ENCODE measurements at places on chromosomes 13 and 19. TPM values are rescaled to one million over a fixed set of nuclear protein-coding genes. Genes with fewer than 3 reads are reported as not detected.
A peak's percentile ranks its signal among the peaks of the same experiment; 100 is the strongest.

DNA sequence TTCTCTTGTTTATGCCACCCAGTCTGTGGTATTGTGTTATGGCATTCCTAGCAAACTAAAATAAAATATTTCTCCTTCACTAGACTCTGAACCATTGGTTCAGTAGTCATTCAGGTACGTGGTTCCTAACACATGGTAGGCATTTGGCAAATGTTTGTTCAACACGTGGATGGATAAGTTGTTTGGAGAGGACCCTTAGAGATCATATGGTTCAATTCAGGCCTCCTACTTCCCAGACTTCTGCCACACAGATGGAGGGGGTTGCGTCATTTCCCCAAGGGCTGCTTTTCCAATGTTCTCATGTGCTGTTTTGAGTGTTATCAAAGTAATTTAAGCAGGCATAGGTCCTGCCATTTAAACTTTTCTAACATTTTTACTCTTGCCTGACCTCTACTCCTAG, 6.7 kb downstream of the CXCL17 start:
- peaks cover 36% of the 10 kb centered on the region for H3K4me1 ChIP-seq
- H3K4me3 ChIP-seq, result no peak overlapping the region
- peaks cover 7% of the 10 kb centered on the region for H3K36me3 ChIP-seq
- H3K27me3 ChIP-seq, result no peaks in the 10 kb centered on the region
- no peak overlapping the region for H3K27ac ChIP-seq

GRCh38 chr13:42223681-42224080, 48.3 kb upstream of the AKAP11 start:
- H3K27ac ChIP-seq, result no peak overlapping the region
- no peak for DNase-seq
- H3K4me1 ChIP-seq, result no peaks in the 10 kb centered on the region
- H3K4me3 ChIP-seq, result no peak overlapping the region

Gene CHMP2A
- total RNA-seq, result 168 TPM

Gene SLC25A30
- 16.6 TPM for total RNA-seq

GRCh38 chr13:89554801-89555200, 1792.7 kb upstream of the MIR17HG start:
- no peak overlapping the region for H3K4me3 ChIP-seq
- no peaks in the 10 kb centered on the region for H3K4me1 ChIP-seq
- no peaks in the 10 kb centered on the region for H3K36me3 ChIP-seq
- DNase-seq, result no peak
- no peaks in the 10 kb centered on the region for H3K27me3 ChIP-seq

DNA sequence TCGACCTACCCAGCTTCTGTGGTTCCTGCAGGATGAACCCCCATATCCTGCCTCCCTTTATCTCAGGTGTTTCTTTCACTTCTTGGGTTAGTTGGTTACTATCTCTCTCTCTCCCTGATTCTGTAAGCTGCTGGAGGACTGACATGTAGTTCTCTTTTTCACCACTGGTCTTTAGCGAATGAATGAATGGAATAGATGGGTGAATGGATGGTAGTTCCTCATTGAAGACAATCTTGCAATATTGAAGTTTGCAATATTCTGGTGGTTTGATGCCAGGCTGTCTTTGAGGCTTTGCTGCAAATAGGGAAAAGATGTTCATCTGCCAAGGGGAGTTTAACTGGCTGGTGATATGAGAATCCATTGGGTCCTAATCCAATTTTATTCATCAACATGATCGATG, 120.2 kb downstream of the UBL3 start:
- DNase-seq, result no peak
- no peaks in the 10 kb centered on the region for H3K36me3 ChIP-seq
- no peak overlapping the region for H3K4me3 ChIP-seq
- no peaks in the 10 kb centered on the region for H3K4me1 ChIP-seq
- peaks cover 76% of the 10 kb centered on the region for H3K27me3 ChIP-seq
- H3K27ac ChIP-seq, result no peak overlapping the region

- no peak overlapping the region for H3K27ac ChIP-seq
- peaks cover 15% of the 10 kb centered on the region for H3K27me3 ChIP-seq
Measured at GRCh38 chr13:39370554-39370953, 232.4 kb downstream of the LHFPL6 start.

DNA sequence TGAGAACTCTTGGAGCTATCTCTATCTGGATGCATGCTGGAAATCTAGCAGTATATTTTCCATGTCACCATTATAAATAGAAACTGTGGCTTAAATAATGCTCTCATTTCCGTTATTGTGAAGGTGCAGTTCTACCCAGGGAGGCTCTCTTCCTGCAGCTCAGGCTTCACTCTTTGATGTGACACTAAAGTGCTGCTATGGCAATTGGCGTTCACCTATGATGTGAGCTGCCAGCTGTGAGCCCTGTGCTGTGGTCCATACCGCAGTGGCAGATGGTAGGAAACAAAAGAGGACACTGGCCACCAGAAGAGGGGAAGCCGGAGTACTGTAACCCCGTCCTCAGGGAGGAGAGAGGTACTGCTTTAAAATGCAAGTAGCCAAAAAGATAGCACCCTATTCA, 40.6 kb upstream of the ZNF681 start:
- H3K36me3 ChIP-seq, result no peaks in the 10 kb centered on the region
- H3K4me1 ChIP-seq, result no peaks in the 10 kb centered on the region
- no peak overlapping the region for H3K4me3 ChIP-seq
- no peaks in the 10 kb centered on the region for H3K27me3 ChIP-seq

Gene CCDC70
- total RNA-seq, result not detected

DNA sequence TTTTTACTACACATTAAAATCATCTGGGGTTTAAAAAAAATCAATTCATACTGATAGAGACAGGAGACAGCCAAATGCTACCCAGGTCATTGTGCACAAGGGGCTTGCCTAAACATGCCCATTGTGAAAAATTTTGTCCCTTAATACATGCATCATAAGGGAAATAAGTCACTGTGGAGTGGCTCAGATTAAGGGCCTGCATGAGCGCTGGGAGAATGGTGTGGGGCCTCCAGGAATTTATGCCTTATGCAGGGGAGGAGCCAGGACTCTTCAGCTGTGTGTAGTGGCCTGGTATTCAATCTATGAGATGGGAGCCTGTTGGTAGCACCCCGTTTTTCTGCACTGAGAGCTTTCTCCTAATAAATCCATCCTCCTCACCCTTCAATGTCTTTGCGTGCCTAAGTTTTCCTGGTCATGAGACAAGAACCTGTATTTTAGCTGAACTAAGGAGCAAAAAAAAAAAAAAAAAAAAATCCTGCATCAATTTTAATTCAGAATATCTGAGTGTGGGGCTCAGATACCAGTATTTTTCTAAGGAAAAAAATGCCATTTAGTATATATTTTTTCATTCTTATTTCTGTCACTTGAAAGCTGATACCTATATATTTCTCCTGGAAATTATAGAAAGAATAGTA, 997.6 kb upstream of the ATXN8OS start:
- no peak overlapping the region for H3K27ac ChIP-seq
- no peak overlapping the region for H3K4me3 ChIP-seq
- no peaks in the 10 kb centered on the region for H3K27me3 ChIP-seq
- H3K36me3 ChIP-seq, result no peaks in the 10 kb centered on the region
- DNase-seq, result no peak

- no peaks in the 10 kb centered on the region for H3K4me1 ChIP-seq
- H3K36me3 ChIP-seq, result no peaks in the 10 kb centered on the region
- no peak for DNase-seq
Measured at GRCh38 chr13:26756961-26757360, 3.6 kb downstream of the GPR12 start.

DNA sequence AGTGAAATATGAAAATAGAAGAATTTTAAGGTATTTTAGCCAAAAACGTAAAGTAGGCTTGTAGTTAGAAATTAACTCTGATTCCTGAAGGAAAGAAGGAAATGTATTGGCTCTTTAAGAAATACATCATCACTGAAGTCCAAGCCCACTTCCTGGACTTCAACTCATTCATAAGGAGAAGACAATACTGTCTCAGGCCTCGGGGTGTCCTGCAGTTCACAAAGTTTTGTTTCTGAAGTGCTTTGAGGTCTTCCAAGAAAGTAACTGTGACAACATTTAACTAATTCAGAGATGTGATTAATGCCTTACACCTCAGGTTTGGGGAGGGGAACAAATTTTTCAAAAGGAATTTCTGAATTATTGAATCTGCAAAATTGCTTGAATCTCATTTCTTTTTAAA, 65.8 kb upstream of the STARD13 start:
- peaks cover 16% of the 10 kb centered on the region for H3K36me3 ChIP-seq
- peak; percentile 3 for DNase-seq
- no peak overlapping the region for H3K4me3 ChIP-seq
- H3K27me3 ChIP-seq, result no peaks in the 10 kb centered on the region
- H3K27ac ChIP-seq, result no peak overlapping the region
- H3K4me1 ChIP-seq, result no peaks in the 10 kb centered on the region

GRCh38 chr13:72850959-72851677, 69.2 kb downstream of the PIBF1 start:
- H3K4me1 ChIP-seq, result no peaks in the 10 kb centered on the region
- no peak overlapping the region for H3K27ac ChIP-seq
- H3K36me3 ChIP-seq, result no peaks in the 10 kb centered on the region
- DNase-seq, result no peak

GRCh38 chr13:80065996-80066395, 274.9 kb downstream of the SPRY2 start:
- no peaks in the 10 kb centered on the region for H3K4me1 ChIP-seq
- DNase-seq, result no peak
- H3K4me3 ChIP-seq, result no peak overlapping the region
- no peak overlapping the region for H3K27ac ChIP-seq
- H3K27me3 ChIP-seq, result no peaks in the 10 kb centered on the region
- no peaks in the 10 kb centered on the region for H3K36me3 ChIP-seq

Gene TEX101
- not detected for total RNA-seq

GRCh38 chr19:11887234-11887610, 360 bp upstream of the ZNF69 start:
- no peaks in the 10 kb centered on the region for H3K27me3 ChIP-seq
- H3K4me1 ChIP-seq, result no peaks in the 10 kb centered on the region
- peak overlapping the region; percentile 84 for H3K27ac ChIP-seq
- peak overlapping the region; percentile 85 for H3K4me3 ChIP-seq

DNA sequence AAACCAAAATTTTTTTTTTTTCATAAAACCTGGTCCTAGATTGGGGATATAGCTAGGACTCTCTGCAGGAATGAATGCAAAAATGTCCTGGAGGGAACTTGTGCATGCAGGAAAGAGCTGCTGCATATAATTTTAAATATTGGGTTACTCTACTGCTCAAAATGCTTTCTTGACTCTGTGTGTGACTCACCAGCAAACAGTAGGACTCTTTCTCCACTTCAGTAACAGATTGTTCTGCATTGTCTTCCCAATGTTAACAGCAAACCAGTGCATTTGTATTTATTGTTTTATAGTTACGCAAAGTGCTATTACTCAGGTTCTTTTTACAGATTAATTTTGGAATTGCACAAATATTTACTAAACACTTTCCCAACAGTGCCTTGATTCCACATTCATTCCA, 163.7 kb upstream of the KL start:
- H3K27me3 ChIP-seq, result peaks cover 29% of the 10 kb centered on the region
- no peak overlapping the region for H3K27ac ChIP-seq
- DNase-seq, result no peak

Gene KLF1
- not detected for total RNA-seq

DNA sequence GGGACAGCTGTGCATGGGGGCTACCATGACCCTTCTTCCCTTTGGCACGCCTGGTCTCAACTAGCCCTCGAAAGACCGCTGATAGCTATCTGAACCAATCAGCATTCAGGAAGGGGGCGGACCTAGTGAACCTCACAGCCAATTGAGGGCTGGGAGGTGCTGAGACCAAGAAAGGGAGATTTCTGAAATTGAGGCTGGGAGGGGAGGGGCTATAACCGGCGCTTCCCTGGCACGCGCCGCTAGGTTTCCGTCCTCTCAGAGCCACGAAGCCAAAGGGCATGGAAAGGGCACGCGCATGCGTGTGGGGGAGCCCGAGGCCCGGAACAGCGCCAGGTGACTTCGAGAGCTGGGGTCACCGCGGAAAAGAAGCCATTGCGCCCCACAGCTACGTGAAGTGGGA, 4.2 kb upstream of the PAFAH1B3 start:
- DNase-seq, result no peak
- peaks cover 13% of the 10 kb centered on the region for H3K4me1 ChIP-seq
- no peak overlapping the region for H3K27ac ChIP-seq

Gene SPRED3
- total RNA-seq, result 3.4 TPM

Gene PBX4
- 5.1 TPM for total RNA-seq

Gene TMEM221
- total RNA-seq, result 0.59 TPM

DNA sequence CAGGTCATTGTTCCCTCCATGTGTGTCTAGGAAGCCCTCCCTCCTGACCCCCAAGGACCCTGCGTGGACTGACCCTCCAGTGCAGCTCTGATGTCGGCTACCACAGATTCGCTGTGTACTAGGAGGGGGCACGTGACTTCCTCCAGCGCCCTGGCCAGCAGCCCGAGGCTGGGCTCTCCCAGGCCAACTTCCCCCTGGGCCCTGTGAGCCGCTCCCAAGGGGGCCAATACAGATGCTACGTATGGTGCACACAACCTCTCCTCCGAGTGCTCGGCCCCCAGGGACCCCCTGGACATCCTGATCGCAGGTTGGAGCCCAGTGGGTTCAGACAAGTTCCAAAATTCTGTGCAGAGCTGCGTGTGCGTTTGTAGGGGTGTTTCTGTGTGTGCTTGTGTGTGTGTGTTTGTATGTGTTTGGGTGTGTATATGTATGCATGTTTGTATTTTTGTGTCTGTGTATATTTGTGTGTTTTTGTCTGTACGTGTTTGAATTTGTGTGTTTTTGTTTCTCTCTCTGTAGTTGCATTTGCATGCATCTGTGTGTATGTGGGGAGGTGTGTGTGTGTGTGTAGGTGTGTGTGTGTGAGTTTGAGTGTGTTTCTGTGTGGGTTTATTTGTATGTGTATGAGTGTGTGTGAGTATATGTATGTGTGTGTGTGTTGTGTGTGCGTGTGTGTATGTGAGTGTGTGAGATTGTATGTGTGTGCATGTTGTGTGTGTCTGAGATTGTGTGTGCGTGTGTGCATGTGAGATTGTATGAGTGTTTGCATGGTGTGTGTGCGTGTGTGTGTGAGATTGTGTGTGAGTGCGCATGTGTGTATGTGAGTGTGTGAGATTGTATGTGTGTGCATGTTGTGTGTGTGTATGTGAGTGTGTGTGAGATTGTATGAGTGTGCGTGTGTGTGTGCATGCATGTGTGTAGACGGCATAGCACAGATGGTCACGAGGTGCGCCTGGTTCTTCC, 21.4 kb upstream of the LILRA2 start:
- no peaks in the 10 kb centered on the region for H3K4me1 ChIP-seq
- no peak overlapping the region for H3K4me3 ChIP-seq
- DNase-seq, result no peak
- H3K27ac ChIP-seq, result no peak overlapping the region
- H3K36me3 ChIP-seq, result no peaks in the 10 kb centered on the region

Gene PAF1
- total RNA-seq, result 72.7 TPM

- H3K27me3 ChIP-seq, result peaks cover 13% of the 10 kb centered on the region
- H3K36me3 ChIP-seq, result no peaks in the 10 kb centered on the region
- H3K27ac ChIP-seq, result no peak overlapping the region
- H3K4me3 ChIP-seq, result no peak overlapping the region
- H3K4me1 ChIP-seq, result no peaks in the 10 kb centered on the region
Measured at GRCh38 chr13:50589139-50589538, 254.4 kb downstream of the DLEU7 start.

Gene PPM1N
- 5.0 TPM for total RNA-seq

Gene P2RY11
- total RNA-seq, result 25.2 TPM

- H3K27ac ChIP-seq, result no peak overlapping the region
- DNase-seq, result no peak
- no peaks in the 10 kb centered on the region for H3K4me1 ChIP-seq
- peak overlapping the region; percentile 73 for H3K4me3 ChIP-seq
- peaks cover 21% of the 10 kb centered on the region for H3K36me3 ChIP-seq
- H3K27me3 ChIP-seq, result peaks cover 12% of the 10 kb centered on the region
Measured at GRCh38 chr19:10544753-10545251, 1.1 kb downstream of the ATG4D start.

Gene HS6ST3
- total RNA-seq, result not detected

GRCh38 chr19:44024900-44025216, 321 bp upstream of the ZNF222 start:
- peak overlapping the region; percentile 93 for H3K4me3 ChIP-seq
- peaks cover 7% of the 10 kb centered on the region for H3K4me1 ChIP-seq
- peaks cover 13% of the 10 kb centered on the region for H3K27me3 ChIP-seq
- peak overlapping the region; percentile 90 for H3K27ac ChIP-seq
- H3K36me3 ChIP-seq, result peaks cover 14% of the 10 kb centered on the region

Gene LYPD5
- 6.4 TPM for total RNA-seq

All from Calu3 (cell line).